ENCODE measurements at places on chromosomes 2 and 18.

- DNase-seq = no peak
Observed at GRCh38 chr2:211611621-211612020, 927.0 kb downstream of the ERBB4 start.

DNA sequence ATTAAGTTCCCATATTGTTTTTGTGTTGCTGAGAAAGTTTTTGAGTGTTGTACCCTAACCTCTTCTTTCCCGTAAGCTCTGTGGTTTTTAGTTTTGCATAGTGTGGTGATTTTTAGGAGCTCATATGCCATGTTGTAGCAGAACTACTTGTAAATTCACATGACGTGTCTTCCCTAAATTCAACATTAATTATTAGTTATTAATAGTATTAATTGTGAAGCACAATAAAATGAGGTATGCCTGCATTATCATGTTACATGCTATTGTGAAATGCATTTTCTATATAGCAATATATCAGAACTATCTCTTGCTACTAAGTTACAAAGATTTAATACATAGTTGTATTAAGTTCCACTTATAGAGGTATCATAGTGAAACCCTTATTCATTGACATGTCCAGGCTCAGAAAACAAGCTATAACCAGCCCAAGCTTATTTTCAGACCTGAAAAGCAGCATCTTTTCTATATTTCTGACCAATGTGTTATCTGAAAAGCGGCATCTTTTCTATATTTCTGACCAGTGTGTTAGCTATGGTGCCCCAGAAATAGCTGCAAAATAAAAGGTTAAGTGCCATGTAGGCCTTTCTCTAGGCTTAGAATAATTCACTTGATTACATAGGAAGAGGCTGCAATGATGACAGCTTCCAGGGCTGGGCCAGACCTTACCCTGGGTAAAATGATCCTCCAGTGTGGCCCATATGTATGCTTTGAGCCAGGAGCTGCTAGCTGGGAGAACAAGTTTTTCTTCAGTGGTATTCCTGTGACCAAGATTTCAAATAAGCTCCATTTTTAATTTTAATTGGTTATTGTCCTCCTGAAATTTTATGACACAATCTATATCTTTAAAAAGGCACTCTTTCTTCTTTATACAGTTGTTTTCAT lies 21.6 kb downstream of the EPAS1 start:
- no peak for DNase-seq

GRCh38 chr2:130372055-130372832 lies 16.4 kb downstream of the PTPN18 start:
- DNase-seq = no peak

DNA sequence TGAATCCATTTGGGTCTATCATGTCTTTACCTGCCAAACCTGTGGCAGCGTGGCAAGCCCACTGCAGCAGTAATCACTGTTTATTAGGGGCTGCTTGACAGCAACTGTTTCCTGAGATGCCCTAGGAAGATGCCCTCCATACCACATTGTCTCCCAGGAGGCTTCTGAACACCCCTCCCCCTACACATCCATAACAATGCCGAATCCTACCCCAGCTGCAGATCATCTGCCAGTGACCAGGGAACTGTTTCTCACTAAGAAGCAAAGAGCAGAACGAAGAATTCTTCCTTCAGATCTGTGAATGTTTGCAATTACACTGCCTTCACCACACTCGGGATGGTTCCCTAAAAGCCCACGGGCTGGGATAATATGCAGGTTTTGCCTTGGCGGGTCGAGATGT lies 127.8 kb downstream of the VIT start:
- no peak for DNase-seq

- no peak for DNase-seq
Observed at GRCh38 chr18:38545071-38545470, 979.5 kb upstream of the CELF4 start.

- no peak for DNase-seq
Observed at GRCh38 chr2:9033385-9034168, 30.1 kb upstream of the MBOAT2 start.

DNA sequence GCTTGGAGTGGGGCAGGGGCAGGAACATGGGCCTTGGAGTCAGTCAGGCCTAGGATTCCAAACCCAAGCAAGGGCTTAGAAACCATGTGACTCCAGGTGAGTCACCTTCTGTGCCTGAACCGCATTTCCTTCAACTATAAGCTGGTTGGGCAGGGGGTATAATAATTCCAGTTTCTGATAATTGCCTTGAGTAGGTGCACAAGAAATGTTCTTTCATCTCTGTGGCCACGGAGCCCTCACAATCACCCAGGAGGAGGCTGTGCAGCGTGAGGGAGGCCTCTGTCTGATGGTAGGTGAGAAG lies 112.1 kb upstream of the HAAO start:
- no peak for DNase-seq
